ENCODE measurements at places on chromosomes 12 and 14.

DNA sequence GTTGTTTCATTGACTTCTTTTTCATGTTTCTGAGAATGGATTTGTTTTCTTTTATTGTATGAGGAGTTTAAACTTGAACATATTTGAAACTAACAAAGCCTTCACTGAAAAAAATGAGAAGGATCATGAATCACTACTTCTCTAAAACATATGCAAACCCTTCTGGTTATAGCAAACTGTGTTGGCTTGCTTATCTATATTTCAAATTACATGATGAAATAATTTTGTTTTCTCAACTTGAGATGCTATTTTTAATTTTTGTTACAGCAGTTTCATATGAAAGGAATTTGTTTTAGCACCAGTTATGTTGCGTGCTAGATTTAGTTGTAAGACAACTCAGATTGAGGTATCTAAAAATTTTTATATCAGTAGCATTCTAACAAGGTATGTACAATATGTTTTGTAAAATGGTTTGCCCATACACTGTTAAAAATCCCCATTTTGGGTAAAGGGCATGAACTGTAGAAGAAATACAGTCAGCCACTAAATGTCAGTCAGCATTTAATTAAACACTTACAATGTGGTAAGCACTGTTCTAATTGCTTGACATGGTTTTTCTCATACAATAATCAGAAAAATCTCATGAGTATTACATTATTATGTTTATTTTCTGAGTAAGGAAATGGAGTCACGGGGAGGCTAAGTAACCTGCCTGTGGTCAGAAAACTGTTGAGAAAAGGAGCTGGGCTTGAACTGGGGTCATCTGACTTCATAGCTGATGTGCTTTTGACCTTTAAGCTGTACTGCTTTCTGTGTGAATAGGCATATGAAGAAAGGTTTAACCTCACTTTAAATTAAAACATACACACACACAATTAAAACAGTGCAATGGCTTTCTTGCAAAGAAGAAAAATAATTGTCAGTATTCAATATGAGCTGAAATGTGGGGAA lies 105.7 kb downstream of the PLEKHA5 start:
- no peak for DNase-seq

GRCh38 chr12:95118788-95119179 lies 45.4 kb upstream of the NR2C1 start:
- DNase-seq: no peak

DNA sequence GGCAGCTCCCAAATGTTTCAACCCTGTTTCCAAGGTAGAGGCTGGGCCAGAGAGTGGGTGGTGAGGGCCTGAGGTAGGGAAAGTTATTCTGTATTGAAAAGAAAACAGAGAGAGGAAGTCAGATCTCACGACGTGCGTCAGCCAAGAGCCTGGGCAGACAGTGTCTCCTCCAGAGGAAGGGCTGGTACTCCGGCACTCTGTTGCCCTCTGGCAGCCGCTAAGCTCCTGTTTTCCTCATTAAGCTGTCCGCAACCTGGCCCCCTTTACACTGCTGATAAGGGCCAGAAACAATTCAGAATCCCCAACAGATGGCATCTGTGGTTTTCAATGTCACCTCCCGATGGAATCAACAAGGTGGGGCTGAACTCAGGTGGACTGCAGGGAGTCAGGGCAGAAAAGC lies 26.0 kb upstream of the LTBP2 start:
- no peak for DNase-seq

DNA sequence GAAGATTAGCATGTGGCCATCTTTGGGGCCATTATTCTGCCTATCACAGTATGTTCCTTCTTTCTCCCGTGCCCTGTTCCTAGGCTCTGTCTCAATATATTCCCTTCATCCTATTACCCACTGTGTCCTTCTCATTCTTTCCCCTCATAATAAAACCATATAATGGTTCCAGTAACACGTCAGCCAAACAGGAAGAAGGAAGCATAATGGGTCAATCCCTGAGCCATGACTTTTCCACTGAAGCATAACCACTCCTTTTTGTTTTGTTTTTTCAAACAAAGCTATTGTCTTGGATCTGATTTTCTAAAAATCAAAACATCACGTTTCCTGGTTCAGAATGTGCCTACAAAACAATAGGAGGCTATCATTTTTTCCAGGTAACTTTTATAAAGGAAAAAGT lies 21.3 kb upstream of the RHOJ start:
- DNase-seq: no peak

- DNase-seq: no peak
Observed at GRCh38 chr12:132503618-132504204, 13.8 kb downstream of the FBRSL1 start.

DNA sequence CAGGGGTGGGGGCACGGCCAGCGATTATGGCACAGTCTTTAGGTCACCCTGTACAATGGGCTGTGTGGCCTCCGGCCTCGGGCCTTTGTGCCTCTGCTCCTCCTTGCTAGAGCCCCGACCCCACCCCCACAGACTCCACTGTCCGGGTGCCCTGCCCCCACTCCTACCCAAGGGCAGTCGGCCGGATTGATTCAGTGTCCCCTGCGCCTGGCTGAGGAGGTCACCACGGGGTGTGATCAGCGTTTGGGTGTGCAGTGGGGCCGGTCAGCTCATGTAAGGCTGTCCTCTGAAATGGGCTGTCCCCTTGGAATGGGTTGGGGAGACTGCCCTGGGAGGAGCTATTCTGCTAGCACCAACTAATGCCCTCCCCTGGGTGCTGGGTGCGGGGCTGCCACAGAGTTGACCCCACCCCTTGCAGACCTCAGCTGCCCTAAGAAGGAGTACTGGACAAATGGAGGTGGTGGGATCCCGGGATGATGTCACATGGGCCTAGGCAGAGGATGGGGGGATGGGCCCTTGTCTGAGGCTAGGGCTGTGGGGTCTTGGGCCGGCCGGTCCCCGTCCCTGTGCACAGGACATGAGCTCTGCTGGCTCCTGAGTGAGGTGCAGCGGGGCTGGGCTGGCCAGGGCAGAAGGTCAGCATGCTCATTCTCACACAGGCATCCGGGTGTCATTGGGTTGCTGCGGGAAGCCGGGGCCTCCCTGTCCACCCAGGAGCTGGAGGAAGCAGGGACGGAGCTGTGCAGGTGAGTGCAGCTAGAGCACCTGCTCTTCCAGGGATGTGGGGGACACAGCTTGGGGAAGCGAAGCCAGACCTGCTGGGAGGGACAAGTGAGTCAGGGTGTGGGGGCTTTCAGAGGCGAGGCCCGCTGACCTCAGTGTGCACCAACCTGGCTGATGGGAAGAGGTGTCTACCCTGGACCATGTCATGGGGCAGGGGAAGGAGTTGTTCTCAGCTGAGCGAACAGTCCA lies 23.4 kb downstream of the ASPG start:
- no peak for DNase-seq

GRCh38 chr14:58797010-58797429 lies 159.3 kb downstream of the DACT1 start:
- DNase-seq: peak; percentile 13

DNA sequence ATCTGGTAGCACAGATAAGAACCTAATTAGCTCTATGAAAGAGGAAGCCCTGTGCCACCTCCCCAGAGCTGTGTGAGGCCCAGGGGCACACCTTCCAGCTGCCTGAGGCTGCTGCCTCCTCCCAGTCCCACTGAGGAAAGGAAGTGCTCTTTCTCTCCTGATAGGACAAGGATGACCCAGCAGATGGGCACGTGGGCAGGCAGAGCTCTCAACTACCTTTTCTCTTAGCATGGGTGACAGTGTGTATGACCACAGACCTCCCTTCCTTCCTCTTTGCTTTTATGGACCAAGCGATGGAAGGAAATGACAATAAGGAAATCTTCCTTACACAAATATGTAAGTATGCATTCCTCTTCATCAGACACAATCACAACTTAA lies 127.6 kb upstream of the AMIGO2 start:
- DNase-seq: no peak

DNA sequence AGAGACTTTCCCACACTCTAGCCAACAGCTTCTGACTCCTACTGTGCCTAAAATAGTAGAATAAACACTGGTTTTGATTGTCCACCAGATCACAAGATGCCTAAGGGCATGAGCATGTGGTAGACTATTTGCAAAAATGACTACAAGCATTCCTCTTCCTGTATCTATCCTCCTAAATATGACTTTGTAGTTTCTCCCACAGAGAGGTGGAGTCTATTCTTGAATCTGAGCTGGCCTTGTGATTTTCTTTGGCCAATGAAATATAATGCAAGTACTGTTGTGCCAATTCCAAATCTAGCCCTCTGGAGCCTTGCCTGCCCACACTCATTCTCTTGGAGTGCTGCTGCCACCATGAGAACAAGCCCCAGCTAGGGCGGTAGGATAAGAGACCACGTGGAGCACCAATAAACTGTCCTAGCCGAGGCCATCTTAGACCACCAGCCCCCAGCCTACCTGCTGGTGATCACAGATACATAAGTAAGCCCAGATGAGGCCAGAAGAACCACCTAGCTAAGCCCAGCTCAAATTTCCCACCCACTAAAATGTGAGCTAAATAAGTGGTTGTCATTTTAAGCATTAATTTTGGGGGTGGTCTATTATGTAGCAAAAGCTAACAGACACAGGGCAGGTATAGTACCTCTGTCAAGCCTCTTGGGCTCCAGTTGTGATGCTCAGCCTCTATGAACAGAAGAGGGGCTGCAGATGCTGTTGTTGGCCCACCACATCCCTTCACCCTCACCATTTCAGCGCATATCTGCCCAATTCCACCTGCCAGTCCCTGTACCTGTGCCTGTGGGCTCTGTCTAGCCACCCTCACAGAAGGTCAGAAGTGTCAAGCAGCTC lies 17.9 kb downstream of the ZFP36L1 start:
- DNase-seq: no peak

GRCh38 chr14:60649875-60650372 lies 647 bp upstream of the SIX1 start:
- no peak for DNase-seq

DNA sequence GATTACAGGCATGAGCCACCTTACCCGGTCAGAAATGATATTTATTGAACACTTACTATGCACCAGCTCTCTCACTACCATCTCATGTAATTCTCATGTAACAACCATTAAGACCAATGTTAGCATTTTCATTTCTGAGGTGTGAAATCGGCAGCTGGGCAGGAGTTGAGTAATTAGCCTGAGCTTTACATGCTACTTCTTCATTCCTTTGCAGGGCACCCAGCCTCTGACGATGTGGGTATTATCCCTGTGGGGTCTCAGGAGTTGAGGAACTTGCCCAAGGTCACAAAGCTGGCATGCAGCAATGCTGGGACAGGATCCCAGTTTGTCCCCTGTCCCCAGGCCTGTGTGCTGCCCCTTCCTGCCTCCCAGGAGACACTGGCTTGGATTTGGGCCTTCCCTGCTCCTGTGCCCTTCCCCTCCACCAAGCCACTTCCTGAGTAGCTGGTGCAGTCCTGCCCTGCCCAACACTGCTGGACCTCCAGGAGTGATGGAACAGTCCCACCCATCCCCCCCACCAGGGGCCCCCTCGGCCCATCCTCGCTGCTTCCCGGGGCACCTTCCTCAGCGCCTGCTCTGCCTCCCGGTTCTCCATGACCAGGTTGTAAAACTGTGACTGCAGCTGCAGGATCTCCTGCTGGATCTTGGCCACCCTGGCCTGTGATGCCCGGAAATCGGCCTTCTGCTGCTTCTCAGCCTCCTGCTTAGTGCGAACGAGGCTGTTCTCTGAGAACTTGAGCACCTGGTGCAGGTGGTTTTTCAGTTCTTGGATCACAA lies 14.7 kb downstream of the RITA1 start:
- DNase-seq: no peak

DNA sequence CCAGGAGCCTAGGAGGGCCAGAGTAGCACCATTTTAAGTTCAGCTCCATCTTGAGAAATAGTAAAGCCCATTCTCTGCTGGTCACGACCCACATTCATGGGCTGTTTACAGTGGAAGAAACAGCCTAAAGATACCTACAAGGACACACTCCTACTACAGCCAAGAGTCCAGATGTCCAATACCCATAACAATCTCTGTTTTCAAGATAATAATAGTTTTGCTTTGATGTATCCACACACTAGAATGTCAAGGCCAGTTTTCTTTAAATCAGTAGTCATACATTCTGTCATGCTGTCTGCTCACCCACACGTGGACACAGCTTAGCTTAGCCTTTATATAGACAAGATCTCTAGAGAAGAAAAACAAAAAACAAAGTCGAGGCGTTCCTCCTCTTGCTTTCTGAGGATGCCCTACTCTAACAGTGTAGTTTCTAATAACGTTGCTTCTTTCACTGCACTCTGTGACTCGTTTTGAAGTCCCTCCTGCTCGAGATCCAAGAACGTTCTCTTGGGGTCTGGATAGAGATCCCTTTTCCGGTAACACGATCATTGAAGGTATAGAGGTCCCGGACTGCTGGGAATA lies 17.9 kb upstream of the ETFBKMT start:
- DNase-seq: no peak

DNA sequence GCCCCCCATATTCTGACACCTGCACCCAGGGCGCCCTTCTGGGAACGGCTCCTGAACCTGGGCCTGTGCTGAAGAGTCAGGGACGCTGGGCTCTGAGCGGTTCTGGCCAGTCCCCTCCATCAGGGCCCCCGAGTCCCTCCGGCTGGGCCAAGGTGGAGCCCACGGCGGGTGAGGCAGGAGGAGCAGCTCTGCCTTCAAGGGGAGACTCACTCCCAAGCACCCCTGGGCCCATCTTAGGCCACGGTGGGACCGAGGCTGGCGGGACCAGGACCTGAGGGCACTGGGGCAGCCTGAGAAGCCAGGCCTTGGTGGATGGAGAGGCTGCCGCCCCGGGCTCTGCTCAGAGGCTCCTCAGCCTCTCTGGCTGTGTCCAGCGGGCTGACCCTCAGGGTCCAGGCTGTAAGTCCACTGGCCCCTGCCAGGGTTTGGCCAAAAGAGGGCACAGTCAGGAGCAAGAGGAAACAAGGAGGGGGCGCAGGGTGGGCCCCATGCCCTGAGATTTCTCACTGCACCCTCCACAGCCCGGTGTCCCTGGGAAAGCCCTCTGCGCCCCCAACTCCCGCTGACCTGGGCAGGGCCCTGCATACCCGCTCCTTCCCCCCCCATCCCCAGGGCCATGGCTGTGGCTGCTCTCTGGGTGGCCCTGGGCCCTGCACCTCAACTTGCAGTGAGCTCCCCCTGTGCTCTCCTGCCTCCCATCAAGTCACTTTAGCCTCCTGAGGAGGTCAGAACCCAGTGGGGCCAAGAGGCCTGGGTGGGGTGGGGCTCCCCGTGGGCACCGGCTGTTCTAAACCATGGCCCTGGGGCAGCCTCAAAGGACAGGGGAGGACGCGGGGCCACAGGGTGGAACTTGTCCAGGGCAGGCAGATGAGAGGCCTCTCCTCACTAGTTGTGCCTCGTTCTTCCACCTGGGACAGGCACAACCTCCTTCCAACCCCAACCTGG lies 266.4 kb upstream of the SFSWAP start:
- DNase-seq: no peak

DNA sequence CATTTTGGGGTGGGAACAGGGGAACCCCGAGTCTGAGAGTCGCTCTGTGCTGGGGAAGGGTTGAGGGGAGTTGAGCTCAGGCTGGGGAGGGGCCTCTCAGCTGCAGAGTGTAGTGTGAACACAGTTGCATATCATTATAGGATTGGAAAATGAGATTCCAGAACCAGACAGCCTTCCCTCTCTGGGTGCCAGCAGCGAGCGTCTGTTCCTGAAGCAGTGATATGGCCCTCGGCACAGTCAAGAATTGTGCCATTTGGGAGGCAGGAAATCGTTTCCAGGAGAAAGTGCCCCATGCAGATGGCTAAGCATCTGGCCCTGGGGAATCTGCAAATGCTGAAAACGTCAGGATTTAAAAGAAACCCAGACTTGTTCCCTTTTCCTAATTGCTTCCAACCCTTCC lies 70.4 kb upstream of the SFSWAP start:
- DNase-seq: no peak
